ENCODE measurements at places on chromosomes 2 and 18.

- no peak for DNase-seq
Measured at GRCh38 chr2:109439390-109439786, 174.4 kb downstream of the SEPTIN10 start.

DNA sequence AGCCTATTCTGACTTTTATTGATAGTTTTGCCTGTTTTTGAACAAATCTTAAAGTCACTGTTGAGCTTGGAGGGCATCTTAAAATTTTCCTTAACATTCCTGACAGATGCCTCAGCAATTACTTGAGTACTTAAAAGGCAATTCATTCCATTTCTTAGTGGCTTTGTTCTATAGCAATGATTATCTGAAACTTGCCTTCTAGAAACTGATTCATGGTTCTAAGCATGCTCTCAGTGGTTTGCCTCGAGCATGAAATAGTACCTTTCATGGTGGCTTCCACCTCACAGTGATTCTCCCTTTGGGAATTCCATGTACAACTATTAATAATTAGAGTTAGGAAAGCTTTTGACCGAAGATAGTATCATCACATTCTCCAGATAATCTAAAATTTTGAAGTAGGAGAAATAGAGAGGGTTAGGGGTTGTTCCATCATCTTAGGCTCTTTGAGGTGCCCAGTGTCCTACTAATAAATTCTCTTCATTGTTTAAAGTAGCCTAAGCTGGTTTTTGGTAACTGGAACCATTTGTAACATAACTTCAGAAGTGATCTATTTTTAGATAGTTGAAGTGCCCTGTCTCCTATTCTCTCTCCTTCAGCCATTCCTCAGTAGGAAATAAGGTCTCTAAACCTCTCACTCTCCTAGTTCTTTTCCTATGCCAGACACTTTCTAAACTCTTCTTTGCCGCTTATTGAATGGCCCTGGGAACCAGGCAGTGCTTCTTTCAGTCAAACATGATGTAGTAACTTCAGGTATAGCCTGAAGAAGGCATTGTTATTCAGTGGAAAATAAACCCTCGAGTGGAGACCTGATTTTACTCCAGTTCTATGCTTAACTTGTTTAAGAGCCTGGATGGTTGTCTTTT, 156.1 kb downstream of the HAUS1 start:
- DNase-seq = no peak

- DNase-seq = no peak
Measured at GRCh38 chr2:171201271-171201670, 40.6 kb upstream of the TLK1 start.

DNA sequence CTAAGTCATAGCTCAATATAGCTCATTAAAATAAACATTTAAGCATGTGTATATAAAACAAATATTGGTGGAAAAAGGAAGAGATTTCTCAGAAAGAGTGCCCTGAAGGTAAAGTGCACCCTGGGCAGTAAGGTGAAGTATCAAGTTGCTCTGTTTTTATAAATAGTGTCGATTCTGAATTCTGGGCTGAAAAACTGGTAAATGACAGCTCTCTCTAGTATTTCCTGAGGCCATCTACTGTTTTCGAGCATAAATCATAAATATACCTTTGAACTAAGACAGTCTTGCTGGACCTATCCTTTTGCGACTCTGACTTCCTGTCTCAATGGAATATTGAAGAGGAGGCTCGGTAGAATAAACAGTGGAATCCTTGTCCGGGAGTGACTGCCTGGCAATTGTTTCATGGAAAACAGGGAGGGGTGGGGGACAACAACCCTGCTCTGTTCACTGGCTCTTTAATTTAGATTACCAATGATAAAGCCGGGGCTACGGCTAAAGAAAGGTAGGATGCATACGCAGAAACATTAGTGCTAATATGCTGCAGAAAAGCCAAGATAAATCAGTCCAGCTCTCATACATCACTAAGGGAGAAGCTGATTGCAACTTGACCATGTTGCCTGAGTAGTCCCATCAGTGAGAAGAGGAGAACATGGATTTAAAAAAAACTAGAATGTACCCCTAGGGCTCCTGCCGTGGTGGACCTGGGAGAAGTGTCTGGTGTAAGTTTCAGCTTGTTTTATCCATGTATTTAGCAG, 124.1 kb downstream of the RAPGEF4 start:
- no peak for DNase-seq

Measured in activated gamma-delta T cell treated with Interleukin-2 at 50 U/mL for 16 hours (primary cell).